Stimulated activated CD4-positive, alpha-beta T cell treated with anti-CD3 and anti-CD28 coated beads, Interleukin-1b, Interleukin-23, amount 100 ng/mL, for 48 hours (primary cell): ENCODE measurements at places on chromosomes 13 and 19.

GRCh38 chr13:29422015-29422414 is 173.5 kb downstream of the SLC7A1 start:
- DNase-seq, result no peak

- no peak for DNase-seq
Observed at GRCh38 chr13:71079638-71080037, 787.4 kb downstream of the DACH1 start.

- no peak for DNase-seq
Observed at GRCh38 chr13:103243495-103243894, 177.3 kb upstream of the SLC10A2 start.

DNA sequence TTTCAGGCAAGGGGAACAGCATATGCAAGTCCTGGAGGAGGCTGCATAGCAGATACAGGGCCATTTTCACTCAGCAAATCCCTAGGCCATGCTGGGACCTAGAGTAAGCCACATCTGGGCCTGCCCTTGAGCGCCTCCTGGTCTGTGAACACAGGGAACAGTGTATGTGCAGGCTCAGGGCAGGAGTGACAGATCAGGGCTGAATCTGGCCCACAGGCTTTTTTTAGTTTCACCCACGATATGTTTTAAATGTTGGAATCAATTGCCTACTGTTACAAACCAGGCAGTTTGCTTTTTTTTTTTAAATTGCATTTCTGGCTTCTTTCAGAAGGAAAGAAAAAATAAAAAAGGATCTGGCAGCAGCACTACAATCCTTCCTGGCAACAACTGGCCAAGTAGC is 1.5 kb upstream of the TMEM145 start:
- no peak for DNase-seq

DNA sequence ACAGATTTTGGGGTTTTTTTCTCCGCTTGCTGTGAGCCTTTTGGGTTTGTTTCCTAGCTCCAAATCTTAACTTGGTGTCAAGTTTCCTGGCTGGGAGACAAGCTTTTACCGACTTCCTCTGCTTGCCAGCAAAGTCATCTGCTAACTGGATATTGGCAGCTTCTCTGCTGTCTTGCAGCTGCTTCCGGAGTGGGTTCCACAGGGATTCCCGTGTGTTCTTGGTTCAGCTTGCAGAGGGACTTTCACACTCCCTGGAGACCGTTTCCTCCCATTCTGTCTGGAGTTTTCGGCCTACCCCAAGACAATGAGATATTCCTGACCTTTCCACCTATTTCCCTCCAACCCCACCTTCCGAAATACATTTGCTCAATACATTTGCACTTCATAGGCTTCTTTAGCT is 2.2 kb upstream of the COLGALT1 start:
- DNase-seq, result no peak

- no peak for DNase-seq
Observed at GRCh38 chr13:86608701-86609100, 809.5 kb upstream of the SLITRK6 start.

- DNase-seq, result no peak
Observed at GRCh38 chr13:34654203-34654602, 287.9 kb upstream of the NBEA start.

GRCh38 chr19:47049307-47049700 is 880 bp upstream of the TMEM160 start:
- DNase-seq, result no peak

DNA sequence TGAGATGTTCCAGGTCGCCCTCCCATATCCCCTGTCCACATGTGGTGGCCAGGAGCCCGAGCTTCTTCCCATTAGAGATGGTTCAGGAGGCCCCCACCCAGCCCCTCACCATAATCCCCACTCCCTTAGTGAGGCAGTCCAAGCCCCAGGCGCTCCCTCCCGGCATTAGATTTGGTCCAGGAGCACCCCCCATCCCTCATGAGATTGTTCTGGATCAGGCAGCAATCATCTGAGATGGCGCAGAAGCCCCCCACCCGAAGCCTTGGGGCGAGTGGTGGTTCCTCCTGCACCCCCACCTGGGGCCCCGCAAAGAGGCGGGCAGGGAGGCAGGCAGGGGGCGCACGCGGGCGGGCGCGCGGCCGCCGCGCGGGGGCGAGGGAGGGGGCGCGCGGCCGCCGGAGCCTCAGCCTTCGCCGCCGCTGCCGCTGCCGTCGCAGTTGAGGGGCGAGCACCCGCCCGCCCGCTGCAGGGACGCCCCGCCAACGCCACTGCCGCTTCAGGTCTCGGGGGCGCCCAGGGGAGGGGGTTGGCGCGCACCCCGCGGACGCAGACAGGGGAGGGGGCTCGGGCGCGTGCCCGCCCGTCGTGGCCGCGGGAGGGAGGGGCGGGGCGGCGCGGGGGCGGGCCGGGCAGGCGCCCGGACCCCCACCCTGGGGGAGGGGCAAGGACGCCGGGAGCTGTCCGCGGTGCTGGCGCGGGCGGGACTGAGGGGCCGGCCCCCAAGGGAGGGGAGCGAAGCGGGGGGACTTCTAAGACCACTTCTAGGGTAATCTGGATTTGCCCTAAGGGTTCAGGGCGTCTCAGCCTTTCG is 46.4 kb upstream of the SHKBP1 start:
- no peak for DNase-seq

DNA sequence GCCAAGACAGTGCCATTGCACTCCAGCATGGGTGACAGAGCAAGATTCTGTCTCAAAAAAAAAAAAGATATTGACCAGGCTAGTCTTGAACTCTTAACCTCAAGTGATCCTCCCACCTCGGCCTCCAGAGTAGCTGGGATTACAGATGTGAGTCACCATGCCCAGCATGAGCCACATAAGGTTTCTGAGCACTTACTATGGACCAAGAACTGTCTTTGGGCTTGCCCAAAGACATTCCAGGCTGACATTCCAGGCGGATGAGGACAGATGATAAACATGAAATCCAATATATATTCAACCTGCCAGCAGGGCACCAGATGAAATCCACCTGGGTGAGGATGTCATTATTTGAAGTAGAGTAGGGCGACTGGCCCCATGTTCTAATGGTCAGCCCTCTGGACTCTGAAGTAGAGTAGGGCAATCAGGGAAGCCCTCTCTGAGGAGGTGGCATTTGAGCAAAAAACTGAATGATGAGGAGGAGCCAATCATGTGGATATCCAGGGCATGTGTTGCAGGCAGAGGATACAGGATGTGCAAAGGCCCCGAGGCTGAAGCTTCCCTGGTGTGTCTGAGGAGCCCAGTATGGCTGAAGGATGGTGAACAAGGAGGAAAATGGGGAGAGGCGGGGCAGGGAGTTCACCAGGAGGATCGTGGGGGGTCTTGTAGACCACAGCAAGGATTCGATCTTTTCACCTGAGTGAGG is 4.0 kb downstream of the C19orf38 start:
- no peak for DNase-seq

GRCh38 chr13:42354241-42355091 is 82.5 kb downstream of the AKAP11 start:
- DNase-seq, result peak; percentile 75

DNA sequence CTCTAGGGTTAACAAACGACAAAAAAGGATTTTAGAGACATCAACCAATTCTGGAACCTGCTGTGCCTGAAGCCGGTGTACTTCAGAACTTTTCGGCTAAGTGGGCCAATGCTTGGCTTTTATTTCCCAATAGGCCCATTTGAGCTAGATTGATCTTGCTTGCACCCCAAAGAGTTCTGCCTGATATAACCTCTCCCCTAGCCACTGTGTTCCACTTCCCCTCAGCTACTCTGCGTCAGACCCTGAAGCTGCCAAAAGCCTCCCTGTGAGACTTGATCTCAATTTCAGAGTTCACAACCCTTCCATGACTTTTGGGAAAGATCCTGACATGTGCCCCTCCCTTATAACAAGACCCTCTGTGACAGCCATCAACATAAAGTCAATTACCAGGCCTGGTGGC is 5.6 kb upstream of the SIGLEC14 start:
- DNase-seq, result no peak

- DNase-seq, result no peak
Observed at GRCh38 chr19:52566588-52566987, 3.5 kb upstream of the ZNF701 start.

DNA sequence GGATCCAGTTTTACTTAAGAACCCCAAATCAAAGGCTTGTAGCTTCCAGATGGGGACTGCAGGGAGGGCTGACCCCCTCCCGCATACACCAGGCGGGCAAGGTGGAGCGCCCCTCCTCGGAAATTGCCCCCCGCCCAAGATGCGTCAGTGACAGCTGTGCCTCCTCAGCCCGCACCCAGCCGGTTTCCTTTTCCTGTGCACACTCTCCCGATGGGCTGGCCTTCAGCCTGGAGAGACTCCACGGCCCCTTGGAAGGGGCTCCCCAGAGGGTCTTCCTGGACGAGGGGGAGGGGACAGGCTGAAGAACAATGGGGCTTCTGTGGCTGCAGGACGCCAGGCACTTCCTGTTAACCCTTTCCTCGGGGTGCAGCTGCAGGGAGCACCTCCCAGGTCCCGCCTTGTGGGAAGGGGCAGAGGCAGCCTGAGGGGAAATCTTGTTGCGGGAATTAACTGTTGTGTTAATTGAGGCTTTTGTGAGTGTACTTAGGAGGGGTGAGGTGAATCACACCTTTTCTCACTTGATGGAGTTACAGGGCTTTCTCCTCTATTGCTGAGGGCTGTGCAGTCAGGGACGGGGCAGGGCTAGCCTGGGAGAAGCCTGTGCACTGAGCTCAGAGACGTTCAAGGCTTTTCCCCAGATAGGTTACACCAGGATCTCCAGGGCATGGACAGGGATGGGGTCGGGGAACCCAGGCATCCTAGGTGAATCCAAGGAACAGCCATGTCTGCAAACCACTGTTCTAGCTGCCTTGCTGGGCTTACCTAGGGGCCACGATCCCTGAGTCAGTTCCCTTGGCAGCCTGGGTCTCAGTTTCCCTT is 14.3 kb downstream of the IER2 start:
- peak; percentile 54 for DNase-seq

- DNase-seq, result peak; percentile 63
Observed at GRCh38 chr13:45339867-45340266, 1.1 kb downstream of the TPT1 start.

DNA sequence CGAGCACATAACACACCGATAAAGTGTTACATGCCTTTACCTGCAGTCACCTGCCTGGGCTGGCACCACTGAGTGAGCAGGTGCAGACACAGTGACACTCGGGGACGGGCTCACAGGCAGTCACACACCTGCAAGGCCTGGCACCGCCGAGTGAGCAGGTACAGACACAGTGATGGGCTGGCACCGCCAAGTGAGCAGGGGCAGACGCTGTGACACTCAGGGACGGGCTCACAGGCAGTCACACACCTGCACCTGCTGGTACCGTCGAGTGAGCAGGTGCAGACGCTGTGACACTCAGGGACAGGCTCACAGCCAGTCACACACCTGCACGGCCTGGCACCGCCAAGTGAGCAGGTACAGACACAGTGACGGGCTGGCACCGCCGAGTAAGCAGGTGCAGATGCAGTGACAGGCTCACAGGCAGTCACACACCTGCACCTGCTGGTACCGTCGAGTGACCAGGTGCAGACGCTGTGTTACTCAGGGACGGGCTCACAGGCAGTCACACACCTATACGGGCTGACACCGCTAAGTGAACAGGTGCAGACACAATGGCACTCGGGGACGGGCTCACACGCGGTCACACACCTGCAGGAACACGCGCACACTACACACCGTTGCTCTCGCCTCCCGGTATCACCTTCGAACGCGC is 470 bp downstream of the ZNF835 start:
- no peak for DNase-seq
